H54 (cell line): ENCODE measurements at places on chromosomes 11 and 22.

DNA sequence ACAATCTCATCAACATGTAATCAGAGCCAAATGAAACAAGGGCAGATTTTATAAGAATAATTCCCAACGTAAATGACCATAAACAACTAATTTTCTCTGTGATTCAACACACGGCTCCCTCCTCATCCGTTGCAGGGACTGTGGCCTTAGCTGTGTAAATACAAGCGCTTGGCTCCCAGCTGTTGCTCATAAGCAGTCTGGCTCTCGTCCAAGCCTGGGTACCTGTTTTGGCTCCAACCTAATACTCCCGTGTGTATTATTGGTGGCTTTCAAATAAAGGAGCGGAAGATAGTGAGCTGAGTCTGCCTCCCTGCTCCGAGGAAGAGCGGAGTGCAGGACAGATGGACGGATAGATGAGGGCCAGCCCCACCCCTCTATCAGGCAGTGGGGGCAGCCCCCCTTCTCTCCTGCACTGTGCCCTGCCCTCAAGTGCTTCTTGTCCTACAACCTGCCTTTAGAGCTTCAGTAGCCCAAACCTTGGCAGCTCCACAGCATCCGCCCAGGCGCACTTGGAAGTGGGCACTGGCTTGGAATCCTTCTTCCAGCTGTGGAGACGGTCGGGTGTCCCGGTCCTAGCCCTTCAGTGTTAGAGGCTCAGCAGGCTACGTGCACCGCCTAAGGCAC, 670.9 kb downstream of the BRD1 start:
- no peak for DNase-seq

DNA sequence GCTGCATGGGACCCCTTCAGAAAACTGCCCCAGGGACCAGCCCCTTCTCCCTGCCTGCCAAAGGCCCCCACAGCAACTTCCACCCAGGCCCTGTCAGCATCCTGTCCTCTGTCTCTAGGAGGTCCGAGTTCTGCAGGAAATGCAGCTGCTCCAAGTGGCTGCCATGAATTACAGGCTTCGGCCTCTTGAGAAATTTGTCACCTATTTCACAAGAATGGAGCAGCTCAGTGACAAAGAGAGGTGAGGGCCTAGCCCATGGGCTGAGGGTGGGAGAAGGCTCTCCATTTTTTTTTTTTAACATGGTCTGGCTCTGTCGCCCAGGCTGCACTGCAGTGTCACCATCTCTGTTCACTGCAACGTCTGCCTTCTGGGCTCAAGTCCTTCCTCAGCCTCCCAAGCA, 7.3 kb downstream of the RGL4 start:
- DNase-seq, result no peak

DNA sequence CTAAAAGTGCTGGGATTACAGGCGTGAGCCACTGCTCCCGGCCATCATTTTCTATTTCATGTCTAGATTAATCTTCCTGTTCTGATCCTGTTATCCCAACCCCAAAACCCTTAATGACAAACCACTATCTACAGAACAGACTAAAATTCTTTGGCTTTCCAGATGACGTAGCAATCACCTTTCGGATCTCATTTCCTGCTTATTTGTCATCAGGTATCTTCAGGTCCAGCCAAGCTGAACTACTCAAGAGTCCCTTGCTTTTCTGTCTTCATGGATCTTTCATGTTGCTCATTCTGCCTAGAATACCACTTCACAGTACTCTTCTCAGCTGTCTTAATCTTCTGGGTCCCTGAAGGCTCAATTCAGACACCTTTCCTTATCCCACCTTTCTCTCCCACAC, 27.4 kb upstream of the IPO7 start:
- no peak for DNase-seq

- peak; percentile 40 for DNase-seq
Measured at GRCh38 chr11:74686792-74687191, 44.4 kb downstream of the CHRDL2 start.

GRCh38 chr11:117492578-117493251, 165.1 kb downstream of the CEP164 start:
- no peak for DNase-seq

DNA sequence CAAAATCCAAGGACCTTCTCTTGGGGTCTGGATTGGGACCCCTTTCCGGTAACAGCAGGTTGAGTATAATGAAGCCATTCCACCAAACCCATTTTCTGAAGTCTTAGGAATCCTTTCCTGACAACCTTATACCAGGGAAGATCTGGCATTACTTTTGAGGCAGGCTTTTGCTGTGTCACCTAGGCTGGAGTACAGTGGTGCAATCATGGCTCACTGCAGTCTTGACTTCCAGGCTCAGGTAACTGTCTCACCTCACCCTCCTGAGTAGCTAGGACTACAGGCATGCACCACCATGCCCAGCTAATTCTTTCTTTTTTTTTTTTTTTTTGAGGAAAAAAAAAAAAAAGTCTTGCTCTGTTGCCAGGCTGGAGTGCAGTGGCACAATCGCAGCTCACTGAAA, 55.8 kb upstream of the TREH start:
- DNase-seq, result no peak

DNA sequence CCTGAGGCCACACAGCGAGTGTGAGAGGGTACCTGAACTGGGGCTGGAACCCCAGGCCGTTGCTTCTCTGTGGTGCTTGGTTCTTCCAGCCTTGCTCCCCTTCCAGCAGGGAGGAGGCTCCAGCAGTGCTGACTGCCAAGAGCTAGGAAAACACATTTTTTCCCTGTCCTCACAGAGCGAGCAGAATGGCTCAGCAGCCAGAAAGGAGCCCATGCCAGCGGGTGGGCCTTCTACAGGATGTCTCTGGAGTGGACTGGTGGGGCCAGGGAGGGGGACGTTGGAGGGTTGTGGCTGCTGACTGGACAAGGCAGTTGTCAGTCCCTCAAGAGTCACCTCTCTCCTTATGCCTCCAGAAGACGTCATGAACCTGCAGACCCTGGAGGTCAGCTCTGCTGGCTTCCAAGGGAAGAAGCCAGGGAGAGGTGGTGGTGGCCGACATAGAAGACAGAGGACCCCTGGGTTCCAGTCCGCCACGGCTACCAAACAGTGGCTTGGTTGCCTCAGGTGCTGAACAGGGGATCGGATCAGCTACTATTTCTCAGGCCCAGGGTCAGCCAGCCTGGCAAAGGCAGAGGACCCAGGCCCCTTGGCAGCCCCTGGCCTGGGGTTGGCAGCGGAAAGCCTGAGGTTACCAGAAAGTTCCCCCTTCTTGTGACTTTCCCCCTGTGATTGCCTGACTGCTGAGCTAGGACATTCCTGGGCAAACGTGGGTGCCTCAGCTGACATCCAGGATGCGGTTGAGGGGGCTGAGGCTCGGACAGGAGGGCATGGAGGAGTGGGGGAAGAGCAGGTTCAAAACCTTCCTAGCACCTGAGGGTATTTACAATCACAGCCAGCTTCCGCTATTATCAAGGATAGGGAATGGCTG, 3.7 kb downstream of the MAFF start:
- no peak for DNase-seq

DNA sequence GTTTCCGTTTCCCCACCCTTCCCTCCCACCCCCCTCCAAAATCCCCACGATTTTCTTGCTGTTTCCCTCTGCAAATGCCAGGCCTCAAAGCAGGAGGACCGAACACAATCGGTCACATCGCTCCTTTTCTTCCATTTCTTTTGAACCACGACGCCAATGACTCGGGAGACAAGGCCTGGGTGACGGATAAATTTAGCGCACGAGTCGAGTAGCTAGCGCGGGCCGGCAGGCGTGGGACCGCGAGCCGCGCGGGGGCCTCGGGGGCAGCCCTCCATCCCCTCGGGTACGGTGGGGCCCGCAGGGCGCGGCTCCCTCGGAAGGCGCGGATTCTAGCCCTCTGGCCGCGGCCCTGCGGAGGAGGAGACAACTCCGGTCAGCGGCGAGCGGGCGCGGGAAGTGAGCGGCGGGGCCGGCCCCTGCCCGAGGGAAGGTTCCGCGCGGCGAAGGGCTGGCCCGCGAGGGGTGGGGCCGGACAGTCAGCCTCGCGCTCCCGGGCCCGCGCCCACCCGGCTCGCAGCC, 414 bp downstream of the JOSD1 start:
- DNase-seq, result no peak

- no peak for DNase-seq
Measured at GRCh38 chr11:31959716-31960115, 131.2 kb upstream of the RCN1 start.

GRCh38 chr11:72813740-72814285, 398 bp upstream of the ATG16L2 start:
- peak; percentile 75 for DNase-seq

- DNase-seq, result no peak
Measured at GRCh38 chr11:92393218-92393617, 168.6 kb downstream of the FAT3 start.

- DNase-seq, result peak; percentile 36
Measured at GRCh38 chr11:130787092-130787616, 129.1 kb downstream of the SNX19 start.

GRCh38 chr11:36164506-36165250, 124.5 kb downstream of the COMMD9 start:
- DNase-seq, result no peak

DNA sequence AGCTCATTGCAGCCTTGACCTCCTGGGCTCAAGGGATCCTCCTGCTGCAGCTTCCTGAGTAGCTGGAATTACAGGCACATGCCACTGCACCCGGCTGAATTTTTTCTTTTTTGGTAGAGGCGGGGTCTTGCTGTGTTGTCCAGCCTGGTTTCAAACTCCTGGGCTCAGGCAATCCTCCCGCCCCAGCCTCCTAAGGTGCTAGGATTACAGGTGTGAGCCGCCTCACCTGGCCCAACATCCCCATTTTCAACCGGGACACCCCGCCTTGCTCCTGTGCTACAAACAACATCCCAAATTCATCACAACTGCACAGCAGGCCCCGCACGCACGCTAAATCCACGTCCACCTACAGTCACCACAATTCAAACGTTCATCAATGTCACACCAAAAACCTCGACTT, 61.0 kb downstream of the ARFGAP3 start:
- no peak for DNase-seq

DNA sequence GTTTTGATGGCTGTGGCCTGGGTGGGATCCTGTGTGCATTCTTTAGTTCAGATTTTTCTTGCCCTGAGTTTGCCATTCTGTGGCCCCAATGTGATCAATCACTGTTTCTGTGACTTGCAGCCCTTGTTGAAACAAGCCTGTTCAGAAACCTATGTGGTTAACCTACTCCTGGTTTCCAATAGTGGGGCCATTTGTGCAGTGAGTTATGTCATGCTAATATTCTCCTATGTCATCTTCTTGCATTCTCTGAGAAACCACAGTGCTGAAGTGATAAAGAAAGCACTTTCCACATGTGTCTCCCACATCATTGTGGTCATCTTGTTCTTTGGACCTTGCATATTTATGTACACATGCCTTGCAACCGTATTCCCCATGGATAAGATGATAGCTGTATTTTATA, 620 bp downstream of the OR4C16 start:
- no peak for DNase-seq

GRCh38 chr11:129278586-129279319, 86.6 kb upstream of the ARHGAP32 start:
- no peak for DNase-seq

- DNase-seq, result no peak
Measured at GRCh38 chr22:36331912-36332622, 55.7 kb downstream of the MYH9 start.

DNA sequence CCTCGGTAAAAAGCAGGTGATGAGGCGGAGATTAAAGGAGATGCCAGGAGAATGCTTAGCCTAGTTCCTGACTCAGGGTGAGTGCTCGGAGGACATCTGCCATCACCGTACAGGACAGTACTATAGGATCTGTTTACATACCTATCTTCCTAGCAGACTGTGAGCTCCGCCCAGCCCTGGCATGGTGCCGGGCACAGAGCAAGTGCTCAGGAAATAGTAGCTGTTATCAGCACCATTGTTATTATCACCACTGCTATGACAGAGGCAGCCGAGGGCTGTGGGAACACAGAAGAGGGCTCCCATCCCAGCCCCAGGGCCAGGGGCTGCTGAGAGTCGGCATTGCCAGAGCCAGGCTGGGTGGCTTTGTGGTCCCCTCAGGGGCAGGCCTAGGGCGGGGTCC, 642 bp upstream of the SEPTIN3 start:
- DNase-seq, result no peak

DNA sequence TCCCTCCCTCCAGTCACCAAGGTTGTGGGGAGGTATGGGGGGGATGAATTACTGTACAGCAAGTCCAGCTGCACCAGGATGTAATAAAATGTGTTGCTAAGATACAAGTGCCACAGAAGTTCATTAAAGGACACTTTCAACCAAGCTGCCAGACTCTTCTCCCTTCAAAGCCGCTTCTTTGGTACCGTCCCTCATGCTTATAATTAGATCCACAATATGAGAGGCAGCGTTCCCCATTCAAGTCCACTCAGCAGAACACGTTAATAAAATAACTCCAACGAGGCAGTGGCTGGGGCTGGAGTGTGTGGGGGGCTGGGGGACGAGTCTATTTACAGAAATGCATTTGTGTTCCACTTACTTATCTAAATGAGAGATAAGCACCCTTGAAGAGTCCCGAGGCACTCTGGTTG, 14.7 kb downstream of the PHF21B start:
- DNase-seq, result no peak

- no peak for DNase-seq
Measured at GRCh38 chr11:15180212-15180792, 65.6 kb downstream of the INSC start.

GRCh38 chr11:100682247-100682969, 4.7 kb upstream of the ARHGAP42 start:
- no peak for DNase-seq

DNA sequence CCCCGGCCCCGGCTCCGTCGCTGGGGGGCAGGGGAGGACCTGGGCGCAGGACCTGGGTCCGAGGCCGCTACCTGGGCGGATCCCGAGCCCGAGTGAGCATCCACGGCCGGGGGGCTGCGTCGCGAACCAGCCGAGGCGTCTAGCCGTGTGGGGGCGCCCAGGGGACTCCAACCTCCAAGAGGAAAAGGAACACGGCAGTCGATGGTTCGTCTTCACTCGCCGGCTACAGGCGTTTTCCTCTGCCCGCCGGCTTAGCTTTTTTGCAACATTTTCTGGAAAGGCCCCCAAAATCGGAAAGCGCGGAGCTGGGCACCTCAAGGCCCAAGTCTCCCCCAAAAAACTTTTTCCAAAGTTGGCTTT, 666 bp downstream of the PDGFB start:
- DNase-seq, result no peak

GRCh38 chr11:70885281-70886231, 366.8 kb downstream of the SHANK2 start:
- DNase-seq, result no peak

DNA sequence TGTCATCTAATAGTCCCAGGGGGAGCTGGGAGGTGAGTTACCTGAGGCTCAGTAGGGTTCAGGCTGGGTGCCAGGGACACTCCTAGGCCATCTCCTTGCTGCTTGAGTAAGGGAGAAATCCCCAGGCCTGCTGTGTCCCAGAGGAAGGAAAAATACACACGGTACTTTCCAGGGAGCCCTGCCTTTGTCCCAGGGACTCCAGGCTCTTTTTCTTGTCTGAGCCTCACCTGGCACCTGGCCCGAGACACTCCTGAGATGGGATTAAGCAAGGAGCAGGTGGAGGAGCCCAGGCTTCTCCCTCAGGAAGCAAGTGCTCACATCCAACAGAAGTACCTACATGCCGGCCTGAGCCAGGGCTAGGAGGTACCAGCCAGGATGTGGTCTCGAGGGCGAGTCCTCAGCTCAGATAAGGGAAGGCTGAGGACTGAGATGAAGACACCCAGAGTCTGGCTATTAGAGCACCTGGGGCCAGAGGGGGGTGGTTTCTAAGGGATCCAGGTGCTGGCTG, 899 bp upstream of the KLHDC7B start:
- no peak for DNase-seq
